ENCODE measurements at places on chromosomes 6 and 20.

DNA sequence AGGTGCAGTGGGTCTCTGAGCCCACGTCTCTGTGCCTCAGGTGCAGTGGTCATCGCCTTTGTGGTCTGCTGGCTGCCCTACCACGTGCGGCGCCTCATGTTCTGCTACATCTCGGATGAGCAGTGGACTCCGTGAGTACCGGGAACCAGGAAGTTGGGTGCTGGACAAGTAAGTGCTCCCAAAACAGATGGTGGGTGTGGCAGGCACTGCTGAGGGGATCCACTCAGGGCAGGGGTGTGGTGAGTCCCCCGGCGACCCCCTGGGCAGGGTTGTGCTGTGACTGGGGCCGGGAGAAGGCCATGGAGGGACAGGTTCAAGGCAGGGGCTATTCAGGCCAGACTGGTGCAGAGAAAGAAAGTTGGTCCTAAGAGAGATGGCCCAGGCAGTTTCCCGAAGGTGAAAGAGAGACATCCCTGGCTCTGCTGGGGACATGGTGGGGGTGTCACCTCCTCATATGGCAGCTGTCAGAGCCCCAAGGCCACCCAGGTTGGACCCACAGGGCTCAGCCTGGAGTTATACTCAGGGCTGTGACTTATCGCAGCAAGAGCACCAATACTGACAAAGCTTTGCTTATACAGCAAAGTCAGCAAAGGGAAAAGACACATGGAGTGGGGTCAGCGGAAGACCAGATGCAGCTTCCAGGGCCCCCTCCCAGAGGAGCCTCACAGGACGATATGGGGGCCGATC lies 37.9 kb upstream of the MRGBP start:
- DNase-seq: no peak

DNA sequence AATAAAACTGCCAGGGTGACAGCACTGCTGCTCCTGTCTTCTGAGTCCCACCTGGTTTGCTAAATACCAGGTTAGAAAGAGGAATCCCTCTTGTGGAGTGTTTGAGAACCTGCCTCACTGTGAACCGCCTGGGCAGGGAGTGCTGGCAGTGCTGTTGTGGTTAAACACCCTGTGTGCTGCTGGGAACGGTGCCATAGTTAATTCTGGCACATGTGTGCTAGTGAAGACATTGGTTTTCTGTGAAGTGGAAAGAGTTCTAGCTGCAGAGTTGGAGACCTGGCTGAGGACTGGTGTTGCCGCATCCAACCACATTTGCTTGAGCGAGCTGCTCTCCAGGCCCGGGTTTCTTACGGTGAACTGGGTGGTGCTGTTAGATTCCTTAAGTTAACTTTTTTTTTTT lies 72.7 kb downstream of the IGF2R start:
- DNase-seq: peak; percentile 6

DNA sequence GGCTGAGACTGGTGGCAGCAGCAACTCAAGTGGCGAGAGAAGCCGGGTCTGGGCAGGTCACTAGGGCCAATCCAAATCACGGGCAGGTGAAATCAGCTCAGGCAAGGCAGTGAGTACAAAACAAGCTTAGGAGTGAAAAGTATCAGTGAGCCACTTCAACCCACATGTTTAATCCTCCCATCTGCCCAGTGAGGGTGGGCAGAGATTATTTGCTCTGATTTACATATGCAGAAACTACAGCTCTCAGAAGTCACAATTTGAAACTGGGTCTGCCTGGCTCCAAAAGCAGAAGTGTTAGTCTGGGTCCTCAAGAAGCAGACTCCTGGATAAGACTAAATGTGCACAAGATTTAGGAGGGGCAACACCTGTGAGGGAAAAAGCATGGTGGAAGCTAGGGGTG lies 173.7 kb upstream of the LRFN2 start:
- no peak for DNase-seq

GRCh38 chr6:98836025-98836961 lies 1.9 kb downstream of the POU3F2 start:
- DNase-seq: no peak

GRCh38 chr6:27138837-27139755 lies 108.4 kb upstream of the PRSS16 start:
- peak; percentile 65 for DNase-seq

DNA sequence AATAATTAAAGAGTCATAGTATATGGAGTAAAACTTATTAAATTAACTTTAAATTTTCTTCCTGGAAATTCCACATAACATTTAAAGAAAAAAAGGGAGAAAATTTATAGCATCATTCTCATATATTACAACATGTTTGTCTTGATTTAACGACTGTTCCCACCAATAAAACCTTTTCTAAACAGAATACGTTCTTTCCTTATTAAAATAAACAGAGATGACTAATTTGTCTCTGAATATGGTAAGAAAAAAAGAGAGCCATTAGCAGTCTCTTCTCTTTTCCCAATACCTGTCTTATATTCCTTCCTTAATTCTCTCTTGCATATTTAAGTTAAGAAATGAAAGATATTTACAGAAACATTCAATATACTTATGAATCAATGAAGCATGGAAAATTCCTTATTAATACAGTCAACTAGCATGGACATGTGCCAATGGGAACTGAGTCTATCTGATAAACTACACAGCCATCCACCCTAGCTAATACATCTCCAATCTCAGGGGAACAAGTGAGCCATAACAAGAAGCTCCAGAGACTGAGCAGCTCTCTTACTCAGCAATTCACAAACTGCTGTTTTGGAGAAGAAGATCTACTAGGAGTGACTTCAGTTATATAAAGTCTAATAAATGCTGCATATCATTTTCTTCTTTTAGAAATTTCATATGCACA lies 347.1 kb upstream of the MANEA start:
- no peak for DNase-seq

- DNase-seq: no peak
These were observed 137.4 kb upstream of the SLC22A23 start for GRCh38 chr6:3594201-3594600.

- no peak for DNase-seq
These were observed 1.9 kb downstream of the GINM1 start for GRCh38 chr6:149567945-149568585.

DNA sequence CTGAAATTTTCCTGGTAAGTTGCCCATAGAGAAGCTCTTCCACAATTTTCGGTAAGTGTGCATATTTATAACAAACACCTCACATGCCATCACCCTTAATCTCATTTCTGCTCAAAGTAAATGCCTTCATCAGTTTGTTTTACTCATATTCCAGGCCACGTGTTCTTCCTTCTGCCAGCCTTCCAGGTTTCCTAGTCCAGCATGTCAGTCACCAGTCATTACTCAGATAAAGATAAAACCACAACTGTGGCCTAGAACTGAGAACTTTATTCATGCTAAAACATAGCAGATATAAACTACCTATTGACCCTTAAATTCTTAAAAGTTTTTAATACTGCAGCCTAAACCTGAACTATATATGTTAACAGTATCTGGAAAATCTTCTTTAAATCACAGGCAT lies 149.5 kb upstream of the SLC22A16 start:
- DNase-seq: no peak

DNA sequence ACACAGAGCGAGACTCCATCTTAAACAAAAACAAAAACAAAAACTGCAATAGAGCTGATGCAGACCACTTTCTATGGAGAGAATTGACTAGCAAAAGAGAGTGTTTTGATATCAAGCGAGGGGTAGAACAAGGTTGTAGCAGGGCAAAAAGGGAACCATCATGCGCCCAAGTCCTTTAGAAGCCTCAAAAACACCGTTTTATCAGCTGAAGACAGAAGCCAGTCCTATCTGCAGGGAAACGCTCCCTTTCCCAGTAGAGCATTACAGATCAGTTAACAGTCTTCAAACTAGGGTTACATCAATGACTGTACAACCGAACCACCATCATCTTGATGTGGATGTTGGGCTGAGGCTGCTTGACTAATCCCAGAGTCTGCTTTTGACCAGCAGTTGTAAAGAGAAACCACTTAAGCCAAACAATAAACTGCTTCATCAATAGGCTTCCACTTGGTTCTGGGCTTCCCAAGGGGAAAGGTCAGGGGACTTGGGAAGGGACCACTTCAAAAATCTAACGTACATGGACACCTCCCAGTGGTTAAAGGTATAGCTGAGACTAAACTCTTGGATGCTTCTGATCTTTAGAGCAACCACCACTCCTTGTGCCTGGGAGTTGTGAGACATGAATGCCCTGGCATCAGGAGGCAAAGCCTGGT lies 59.6 kb upstream of the SPDEF start:
- peak; percentile 5 for DNase-seq

GRCh38 chr6:152295346-152295745 lies 341.8 kb downstream of the SYNE1 start:
- DNase-seq: no peak

DNA sequence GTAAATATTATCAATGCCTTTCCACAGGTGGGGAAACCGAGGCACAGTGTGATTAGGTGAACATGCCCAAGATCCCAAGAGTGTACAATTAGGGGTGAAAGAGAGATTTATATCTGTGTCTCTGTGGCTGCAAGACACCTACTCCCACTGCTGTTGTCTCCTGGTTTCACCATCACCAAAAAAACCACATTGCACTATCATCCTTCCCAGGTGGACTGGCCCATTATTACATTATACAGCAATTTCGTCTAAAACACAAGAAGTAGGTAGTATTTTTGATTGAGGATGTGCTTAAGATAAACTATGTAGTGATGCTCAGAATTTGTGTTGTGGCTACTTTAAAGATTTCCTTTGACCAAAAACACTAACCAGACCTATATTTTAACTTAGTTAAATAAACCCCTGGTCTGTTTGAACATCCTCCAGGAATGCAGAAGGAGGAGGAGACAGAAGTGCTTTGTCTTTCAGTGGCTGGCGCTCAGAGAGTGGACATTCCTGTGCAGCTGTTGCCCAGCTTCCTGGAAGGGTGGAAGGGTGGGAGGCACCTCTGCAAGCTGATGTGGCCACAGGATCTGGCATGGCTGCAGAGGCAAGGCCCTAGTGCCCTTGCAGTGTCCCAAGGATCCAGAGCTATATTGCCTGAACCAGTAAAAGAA lies 23.8 kb downstream of the DCBLD1 start:
- DNase-seq: no peak

DNA sequence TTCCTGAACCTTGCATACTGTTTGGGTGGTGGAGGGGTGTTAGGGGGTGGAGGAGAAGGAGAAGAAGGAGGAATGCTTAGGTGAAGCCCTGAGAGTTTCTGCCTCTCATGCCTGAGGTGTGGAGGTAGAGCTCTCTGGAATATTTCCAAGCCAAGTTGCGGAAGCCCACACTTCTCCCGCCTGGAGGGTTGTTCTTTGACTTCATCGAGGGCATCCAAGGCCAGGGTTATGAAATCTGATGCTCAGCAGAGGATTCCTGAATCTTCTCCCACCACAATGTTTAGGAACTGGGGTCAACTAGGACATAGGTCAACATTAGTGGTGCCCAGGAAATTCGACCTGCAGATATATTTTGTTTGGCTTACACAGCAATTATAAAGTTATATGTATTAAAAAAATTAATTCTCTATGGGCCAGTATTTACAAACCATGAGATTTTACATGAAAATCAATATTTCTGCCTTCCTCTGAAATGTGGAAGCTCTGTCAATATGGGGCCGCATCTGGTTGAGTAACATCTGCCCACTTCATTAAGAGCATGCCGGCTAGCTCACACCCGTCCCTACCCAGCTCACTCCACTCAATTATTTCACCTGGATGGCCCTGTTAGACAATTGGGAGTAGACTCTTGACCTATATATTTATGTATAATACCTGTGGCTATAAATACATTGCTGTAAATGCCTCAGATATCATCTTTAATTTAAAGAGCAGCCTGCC lies 257.1 kb upstream of the ZFP64 start:
- no peak for DNase-seq

- DNase-seq: no peak
These were observed 72.7 kb downstream of the METTL24 start for GRCh38 chr6:110285306-110286060.

- DNase-seq: no peak
These were observed 3.7 kb upstream of the MAP3K5 start for GRCh38 chr6:136795996-136796395.

- DNase-seq: no peak
These were observed 93.2 kb upstream of the MAN1A1 start for GRCh38 chr6:119442776-119443184.
